Cortex of kidney (tissue), 1 donor: ENCODE measurements at places on chromosomes 4 and X.

DNA sequence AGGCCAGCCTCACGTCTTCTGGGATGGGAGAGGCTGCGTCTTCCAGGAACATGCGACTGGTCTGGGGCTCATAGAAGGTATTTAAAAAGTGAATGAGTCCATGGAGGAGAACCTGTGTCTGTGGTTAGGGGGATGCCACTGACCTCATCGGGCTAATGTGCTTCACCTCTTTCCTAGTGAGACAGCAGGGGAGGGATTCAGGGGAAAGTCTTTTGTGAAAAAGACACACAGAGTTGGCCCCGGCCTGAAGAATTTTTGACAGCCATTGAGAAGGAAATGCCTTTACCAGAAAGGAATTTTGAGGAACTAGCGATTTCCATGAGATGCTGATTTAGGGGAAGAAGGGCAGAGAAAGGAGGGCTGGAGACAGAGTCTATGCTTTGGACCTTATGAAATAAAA is 11.0 kb upstream of the C4orf50 start:
- DNase-seq: no peak

- no peak for DNase-seq
Measured at GRCh38 chr4:109675181-109675580, 28.1 kb downstream of the CASP6 start.

DNA sequence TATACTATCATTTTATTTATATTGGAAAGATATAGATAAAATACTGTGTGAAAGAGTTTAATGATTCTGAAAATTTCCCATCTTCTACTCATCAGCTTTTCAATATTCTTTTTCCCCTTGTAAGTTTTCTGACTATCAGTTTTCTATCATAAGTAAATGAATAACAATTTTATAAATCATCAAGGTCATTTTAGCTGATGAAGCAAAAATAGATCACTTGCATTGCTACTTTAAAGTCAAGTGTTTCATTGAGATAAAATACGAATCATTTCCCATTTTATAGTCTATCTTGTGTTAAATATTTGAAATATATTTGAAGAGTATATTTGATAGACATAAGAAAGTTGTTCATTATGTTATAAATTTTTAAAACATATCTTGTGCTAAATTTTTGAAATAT is 811.0 kb upstream of the GALNTL6 start:
- DNase-seq: no peak

- DNase-seq: no peak
Measured at GRCh38 chrX:150486011-150486410, 82.4 kb upstream of the MTM1 start.

DNA sequence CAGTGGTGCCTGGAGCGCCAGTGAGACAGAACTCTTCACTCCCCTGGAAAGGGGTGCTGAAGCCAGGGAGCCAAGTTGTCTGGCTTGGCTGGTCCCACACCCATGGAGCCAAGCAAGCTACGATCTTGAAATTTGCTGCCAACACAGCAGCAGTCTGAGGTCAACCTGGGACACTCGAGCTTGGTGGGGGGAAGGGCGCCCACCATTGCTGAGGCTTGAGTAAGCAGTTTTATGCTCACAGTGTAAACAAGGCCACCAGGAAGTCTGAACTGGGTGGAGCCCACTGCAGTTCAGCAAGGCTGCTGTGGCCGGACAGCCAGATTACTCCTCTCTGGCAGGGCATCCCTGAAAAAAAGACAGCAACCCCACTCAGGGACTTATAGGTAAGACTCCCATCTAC is 149.5 kb downstream of the EDA2R start:
- DNase-seq: no peak

DNA sequence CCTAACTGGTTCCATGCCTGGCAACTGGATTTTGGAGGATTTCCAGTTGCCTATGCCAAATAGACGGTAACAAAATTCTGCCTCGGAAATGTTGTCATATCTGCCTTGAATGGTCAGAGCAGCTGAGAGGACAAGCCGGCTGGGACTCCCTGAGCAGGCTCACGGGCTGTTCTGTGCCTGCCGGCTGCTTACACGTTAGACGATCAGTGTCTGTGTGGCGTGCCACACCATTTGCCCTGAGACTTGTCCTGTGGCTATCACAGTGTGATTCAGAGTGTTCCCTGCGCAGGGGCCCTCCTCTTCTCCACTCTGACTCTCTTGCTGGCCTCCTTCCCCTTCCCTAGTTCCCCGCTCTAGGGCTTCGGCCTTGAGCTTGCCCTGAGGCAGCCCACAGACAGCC is 42.4 kb downstream of the RAI2 start:
- no peak for DNase-seq

- no peak for DNase-seq
Measured at GRCh38 chrX:8749697-8750096, 17.8 kb upstream of the ANOS1 start.

- no peak for DNase-seq
Measured at GRCh38 chr4:33037464-33037863, 2317.3 kb downstream of the PCDH7 start.

GRCh38 chr4:155207534-155208257 is 740 bp upstream of the NPY2R start:
- DNase-seq: no peak

DNA sequence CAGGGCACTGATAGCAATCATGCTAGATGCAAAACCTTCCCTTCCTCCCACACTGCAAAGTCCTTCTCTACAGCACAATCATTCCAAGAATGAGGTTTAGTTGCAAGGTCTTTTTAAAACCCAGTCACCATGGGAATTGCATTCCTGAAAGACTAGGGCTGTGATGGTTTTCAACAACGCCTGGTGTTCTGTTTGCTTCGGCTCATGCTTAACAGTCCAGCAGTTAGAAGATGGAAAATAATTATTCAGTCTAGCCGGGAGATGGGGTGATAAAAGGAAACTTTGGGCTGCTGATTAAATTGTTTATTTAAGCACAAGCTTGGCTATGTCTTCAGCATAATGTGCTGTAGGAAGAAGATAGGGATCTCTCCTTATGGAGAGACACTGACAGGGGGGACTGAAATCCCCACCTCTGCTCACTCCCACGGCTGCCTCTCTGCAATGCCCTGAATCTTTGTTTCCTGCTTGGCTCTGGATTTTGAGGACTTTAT is 211.4 kb downstream of the MID1IP1 start:
- DNase-seq: no peak

DNA sequence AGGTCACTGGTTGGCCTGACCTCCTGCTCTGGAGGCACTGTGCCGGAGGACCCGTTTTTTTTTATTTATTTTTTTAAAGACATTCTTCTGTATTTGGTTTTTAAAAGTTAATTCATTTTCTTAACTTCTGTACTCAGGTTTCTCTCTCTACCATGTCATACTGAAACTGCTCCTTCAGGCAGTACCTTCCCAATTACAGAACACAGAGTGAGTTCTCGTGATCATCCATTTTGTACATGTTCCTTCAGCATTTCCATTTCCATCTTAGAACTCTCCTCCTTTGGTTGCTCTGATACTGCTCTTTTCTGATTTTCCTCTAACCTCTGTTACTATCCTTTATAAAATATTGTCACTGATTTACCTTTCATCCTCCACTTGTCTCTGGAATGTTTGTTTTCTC is 17.9 kb downstream of the UBE2K start:
- no peak for DNase-seq

DNA sequence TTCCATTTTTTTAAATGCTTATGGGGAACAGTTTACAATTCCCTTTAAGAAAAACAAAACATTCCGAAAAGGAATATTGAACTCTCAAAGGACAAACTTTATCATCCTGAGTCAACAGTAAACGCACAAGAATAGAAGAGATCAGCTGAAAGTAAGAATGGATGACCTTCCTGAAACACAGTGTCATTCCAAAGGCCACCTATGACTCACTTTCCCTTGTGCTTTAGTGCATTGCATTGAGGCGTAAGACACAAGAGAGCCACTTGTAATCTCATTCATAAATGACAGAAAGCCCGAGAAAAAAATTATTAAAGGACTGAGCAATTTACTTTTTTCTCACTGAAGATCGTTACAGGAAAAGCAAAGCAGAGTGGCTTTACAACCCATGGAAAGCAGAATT is 1062.4 kb upstream of the DIAPH2 start:
- DNase-seq: no peak

DNA sequence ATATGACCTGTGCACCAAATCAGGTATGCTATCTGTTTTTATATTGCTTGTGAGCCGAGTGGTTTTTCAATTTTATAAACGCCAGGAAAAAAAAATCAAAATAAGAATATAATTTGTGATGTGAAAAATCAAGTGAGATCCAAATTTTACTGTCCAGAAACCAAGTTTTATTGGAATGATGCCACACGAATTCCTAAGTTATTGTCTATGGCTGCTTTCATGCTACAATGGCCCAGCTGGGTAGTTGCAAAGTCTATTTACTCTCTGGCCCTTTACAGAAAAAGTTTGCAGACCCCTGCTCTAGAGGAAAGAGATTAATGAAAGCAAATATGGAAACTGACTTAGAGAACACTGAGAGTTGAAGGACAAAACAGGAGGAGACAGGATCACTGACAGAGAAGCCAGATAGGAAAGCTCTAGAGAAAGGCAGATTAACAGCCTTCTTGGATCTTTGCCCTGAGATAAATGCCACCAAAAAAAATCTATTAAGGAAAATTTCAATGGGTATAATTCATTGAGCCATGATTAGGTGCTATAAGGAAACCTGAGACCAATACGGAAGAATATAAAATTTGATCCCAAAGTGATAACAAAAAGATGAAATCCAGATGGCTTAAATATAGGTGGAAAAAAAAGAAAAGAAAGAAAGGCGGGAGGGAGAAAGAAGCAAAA is 29.8 kb downstream of the PRSS12 start:
- DNase-seq: no peak

GRCh38 chr4:100795581-100795980 is 277.8 kb upstream of the EMCN start:
- DNase-seq: no peak

DNA sequence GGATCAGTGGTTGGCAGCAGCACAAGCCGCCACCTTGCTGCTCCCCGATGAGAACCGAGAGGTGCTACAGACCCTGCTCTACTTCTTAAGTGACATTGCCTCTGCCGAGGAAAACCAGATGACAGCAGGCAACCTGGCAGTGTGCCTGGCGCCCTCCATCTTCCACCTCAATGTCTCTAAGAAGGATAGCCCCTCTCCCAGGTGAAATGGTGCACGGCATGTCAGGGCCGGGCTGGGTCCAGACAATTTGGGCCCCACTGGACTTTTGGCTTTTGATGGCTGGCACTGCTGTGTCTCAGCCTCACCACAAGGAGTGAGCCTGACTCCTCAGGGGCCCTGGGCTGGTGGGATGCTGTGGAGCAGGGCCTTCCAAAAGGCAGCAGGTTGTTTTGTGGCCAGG is 74.1 kb downstream of the STARD8 start:
- DNase-seq: no peak
